ENCODE measurements at places on chromosomes 7 and 10. TPM values are rescaled to one million over a fixed set of nuclear protein-coding genes. Genes with fewer than 3 reads are reported as not detected.

CEP55 gene
- not detected for total RNA-seq

CLDN4 gene
- not detected for total RNA-seq

DNA sequence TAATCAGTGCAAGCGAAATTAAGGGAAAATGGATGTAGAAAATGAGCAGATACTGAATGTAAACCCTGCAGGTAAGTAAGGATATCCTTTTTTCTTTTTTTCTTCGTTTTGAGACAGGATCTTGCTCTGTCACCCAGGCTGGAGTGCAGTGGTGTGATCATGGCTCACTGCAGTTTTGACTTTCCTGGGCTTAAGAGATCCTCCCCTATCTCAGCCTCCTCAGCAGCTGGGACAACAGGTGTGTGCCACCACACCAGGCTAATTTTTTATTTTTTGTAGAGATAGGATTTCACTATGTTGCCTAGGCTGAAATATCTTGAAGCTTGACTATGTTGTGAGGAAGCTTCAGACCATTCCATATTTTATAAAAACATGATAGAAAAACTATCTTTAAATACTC is 4.3 kb downstream of the PDCD4 start:
- no peak for DNase-seq
- no peak overlapping the region for H3K27ac ChIP-seq
- no peak overlapping the region for H3K4me3 ChIP-seq
- H3K36me3 ChIP-seq: peaks cover 36% of the 10 kb centered on the region
- H3K4me1 ChIP-seq: peaks cover 37% of the 10 kb centered on the region
- H3K27me3 ChIP-seq: no peaks in the 10 kb centered on the region

DNA sequence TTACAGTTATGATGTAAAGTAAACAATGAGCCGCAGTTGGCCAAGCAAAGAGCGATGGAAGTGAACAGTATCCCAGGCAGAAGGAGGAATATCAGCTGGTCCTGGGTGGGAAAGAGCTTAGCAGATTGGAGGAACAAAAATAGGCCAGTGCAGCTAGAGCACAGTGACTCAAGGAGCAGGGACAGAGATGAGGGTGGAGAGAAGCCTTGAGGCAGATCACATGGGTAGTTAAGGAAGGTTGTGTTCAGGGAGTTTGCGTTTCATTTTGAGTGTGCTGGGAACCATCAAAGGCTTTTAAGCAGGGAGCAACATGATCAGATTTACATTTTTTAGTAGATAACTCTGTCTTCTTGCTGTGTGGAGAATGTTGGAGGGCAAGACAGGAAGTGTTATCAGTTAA is 113.6 kb downstream of the OAT start:
- no peak overlapping the region for H3K27ac ChIP-seq
- DNase-seq: no peak
- H3K36me3 ChIP-seq: no peaks in the 10 kb centered on the region
- no peak overlapping the region for H3K4me3 ChIP-seq

LGI1 gene
- 11.1 TPM for total RNA-seq

NEUROG3 gene
- total RNA-seq: not detected

All from sigmoid colon (tissue), 7 donors.